CD4-positive, alpha-beta T cell treated with Interleukin-4 for 1 hour (primary cell): ENCODE measurements at places on chromosomes 1 and 21.

- DNase-seq: no peak
Observed at GRCh38 chr1:117181630-117182041, 29.1 kb downstream of the VTCN1 start.

GRCh38 chr1:188496506-188496905 is 1667.8 kb downstream of the PLA2G4A start:
- DNase-seq: no peak

DNA sequence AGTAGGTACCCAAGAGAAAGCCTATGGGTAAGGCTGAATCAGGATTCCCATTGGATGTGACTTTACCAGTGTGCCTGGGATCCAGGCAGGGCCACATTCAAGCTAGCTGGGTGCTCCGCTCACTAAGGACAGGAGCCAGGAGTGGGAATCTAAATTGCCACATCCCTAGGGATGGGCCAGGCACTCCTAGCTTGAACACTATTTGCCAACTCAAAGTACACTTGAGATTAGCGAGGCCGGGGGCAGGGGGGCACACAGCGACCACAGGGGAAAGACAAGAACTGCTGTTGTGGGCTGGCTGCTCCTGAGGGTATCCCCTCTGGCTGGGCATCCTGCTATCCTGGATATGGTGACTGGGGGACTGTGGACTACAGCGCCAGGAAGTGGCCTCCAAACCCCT is 4.3 kb downstream of the SLC45A3 start:
- DNase-seq: no peak

DNA sequence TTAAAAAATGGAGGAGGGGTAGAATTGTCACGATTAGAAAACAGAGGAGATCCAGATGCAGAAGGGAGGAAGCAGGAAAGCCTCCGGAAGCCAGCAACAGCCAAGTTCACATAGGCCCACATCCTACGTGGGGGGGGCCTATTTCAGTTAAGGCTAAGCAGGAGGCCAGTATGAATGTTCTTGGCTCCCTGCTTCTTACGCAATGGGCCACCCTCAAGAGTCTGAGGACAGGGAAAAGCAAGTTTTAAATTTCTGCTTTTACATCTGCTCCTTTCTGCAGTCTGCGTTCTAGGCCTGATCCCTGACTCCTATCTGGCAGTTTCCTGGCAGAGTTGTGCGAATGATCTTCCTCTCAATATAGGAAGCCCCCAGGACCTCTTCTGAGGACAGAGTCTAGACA is 30.6 kb downstream of the RABIF start:
- DNase-seq: no peak

DNA sequence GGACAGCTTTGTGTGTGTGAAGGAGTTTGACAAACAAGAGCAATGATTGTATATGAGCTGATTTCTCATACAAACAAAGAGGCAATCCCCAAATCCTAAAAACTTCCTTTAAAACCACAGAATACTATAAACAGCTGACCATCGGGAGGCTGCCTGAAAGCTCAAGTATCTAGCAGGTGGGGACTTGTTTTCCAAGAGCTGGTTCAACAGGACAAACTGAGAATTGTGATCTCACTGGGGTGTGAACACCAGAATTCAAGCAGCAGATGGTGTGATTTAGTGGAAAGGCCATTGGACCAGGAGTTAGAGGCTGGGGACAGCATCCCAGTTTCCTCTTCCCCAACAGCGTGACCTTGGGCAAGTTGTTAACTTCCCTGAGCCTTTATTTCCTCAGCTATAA is 13.9 kb downstream of the LMX1A start:
- no peak for DNase-seq
